ENCODE measurements at places on chromosomes 4 and X. TPM values are rescaled to one million over a fixed set of nuclear protein-coding genes. Genes with fewer than 3 reads are reported as not detected.

MAGEE2 gene
- not detected for total RNA-seq

FAM47A gene
- not detected for total RNA-seq

XAGE1B gene
- total RNA-seq, result not detected

NRK gene
- not detected for total RNA-seq

ELMOD2 gene
- total RNA-seq, result 23.4 TPM

TMPRSS11F gene
- total RNA-seq, result not detected

ZFP92 gene
- 1.6 TPM for total RNA-seq

CABS1 gene
- total RNA-seq, result not detected

RAP1GDS1 gene
- total RNA-seq, result 60.1 TPM

GRCh38 chr4:25943805-25944204, 29.8 kb downstream of the SMIM20 start:
- no peaks in the 10 kb centered on the region for H3K27me3 ChIP-seq
- DNase-seq, result no peak
- no peaks in the 10 kb centered on the region for H3K36me3 ChIP-seq
- H3K27ac ChIP-seq, result no peak overlapping the region
- peaks cover 4% of the 10 kb centered on the region for H3K4me1 ChIP-seq

- H3K27me3 ChIP-seq, result peaks cover 5% of the 10 kb centered on the region
- H3K36me3 ChIP-seq, result no peaks in the 10 kb centered on the region
- H3K4me3 ChIP-seq, result peak overlapping the region; percentile 34
- H3K27ac ChIP-seq, result no peak overlapping the region
- peak; percentile 75 for DNase-seq
Observed at GRCh38 chr4:2290974-2291704, 29.2 kb upstream of the MXD4 start.

- H3K4me1 ChIP-seq, result no peaks in the 10 kb centered on the region
- no peak for DNase-seq
- H3K36me3 ChIP-seq, result no peaks in the 10 kb centered on the region
- H3K27me3 ChIP-seq, result no peaks in the 10 kb centered on the region
Observed at GRCh38 chr4:94351319-94351718, 8.7 kb upstream of the HPGDS start.

DNA sequence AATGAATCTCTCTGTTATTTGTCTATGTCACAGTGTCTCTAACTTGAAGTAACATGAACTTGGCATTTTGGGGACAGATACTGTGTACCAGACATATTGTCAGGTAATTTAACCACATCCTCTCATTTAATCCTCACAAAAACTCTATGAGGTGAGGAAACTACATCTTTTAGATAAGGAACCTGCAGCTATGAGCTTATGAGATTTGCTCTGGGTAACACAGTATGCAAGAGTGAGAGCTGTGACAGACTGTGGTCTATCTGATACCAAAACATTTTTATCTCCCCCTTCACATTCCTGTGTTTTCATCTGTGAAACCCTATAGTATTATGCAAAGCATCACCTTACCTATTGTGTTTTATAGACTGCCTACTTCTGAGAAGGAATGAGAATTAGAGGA, 58.4 kb upstream of the HS3ST1 start:
- no peak overlapping the region for H3K27ac ChIP-seq
- no peaks in the 10 kb centered on the region for H3K4me1 ChIP-seq
- DNase-seq, result no peak
- no peaks in the 10 kb centered on the region for H3K27me3 ChIP-seq
- H3K4me3 ChIP-seq, result no peak overlapping the region
- no peaks in the 10 kb centered on the region for H3K36me3 ChIP-seq

- peak; percentile 12 for DNase-seq
- H3K4me1 ChIP-seq, result no peaks in the 10 kb centered on the region
- no peaks in the 10 kb centered on the region for H3K36me3 ChIP-seq
- no peaks in the 10 kb centered on the region for H3K27me3 ChIP-seq
- no peak overlapping the region for H3K4me3 ChIP-seq
Observed at GRCh38 chrX:9867226-9867625, 81.0 kb downstream of the SHROOM2 start.

DNA sequence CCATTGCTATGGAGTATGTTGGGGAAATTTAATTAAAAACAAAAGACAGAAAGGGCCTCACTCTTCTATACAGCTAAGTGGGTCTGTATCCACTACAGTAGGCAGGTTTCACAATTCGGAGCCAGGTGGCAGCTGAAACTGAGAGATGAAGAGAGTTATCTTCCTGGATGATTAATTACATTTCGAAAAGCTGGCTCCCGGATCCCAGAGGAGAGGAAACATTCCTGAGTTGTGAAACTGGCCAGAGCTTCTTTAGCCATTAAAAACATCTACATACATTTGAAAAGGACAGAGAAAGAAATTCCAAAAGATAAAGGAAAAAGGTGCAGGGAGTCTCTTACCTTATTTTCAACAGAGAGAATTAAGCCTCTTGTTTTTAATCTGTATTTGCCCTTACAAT, 15.5 kb upstream of the PDZD4 start:
- no peak for DNase-seq
- no peak overlapping the region for H3K27ac ChIP-seq
- no peaks in the 10 kb centered on the region for H3K36me3 ChIP-seq
- peaks cover 13% of the 10 kb centered on the region for H3K4me1 ChIP-seq
- no peaks in the 10 kb centered on the region for H3K27me3 ChIP-seq
- H3K4me3 ChIP-seq, result no peak overlapping the region

DNA sequence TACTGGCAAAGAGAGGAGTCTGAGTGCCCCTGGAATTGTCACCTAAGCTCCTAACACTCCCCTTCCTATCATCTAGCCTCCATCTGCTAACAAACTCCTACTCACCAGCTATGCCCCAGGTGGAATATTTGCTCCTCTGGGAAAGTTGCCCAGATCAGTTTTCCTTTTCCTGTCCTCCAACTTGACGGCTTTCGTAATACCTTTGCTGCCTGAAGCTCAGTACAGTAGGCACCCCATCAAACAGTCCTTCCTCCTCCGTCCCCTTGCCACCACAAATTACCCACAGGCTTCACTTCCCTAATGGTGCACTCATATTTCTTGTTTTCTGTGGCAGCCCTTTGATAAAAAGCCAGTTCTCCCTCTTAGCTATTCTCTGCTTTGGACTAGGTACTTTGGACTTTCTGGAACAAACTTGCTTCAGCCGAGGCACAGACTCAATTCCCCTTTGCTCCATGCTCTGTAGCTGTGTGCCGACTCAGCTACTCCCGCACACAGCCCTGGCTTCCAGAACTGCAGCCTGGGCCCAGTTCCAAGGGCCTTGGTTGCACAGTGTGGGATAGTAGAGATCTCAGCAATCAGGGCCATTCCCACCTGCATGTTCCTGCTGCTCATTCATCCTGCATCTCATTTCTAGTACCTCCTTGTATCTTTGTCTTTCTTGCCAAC, 605.1 kb downstream of the BCOR start:
- peak; percentile 64 for DNase-seq
- H3K27ac ChIP-seq, result peak overlapping the region; percentile 63
- H3K36me3 ChIP-seq, result no peaks in the 10 kb centered on the region
- no peaks in the 10 kb centered on the region for H3K27me3 ChIP-seq
- no peak overlapping the region for H3K4me3 ChIP-seq

DNA sequence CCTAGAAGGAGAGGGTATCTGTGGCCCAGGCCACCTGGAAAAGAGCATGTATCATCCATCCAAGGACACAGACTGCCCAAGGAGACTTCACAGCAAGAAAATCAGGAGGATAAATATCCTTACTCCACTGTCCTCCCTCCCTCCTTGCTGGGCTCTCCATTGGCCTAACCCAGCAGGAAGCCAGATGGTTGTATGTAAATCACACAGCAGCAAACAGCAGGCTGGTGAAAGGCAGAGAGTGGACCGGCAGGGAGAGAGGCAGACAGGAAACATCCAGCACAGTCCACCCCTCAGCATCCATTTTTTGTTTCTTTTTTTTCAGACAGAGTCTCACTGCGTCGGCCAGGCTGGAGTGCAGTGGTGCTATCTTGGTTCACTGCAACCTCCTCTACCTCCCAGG, 17.5 kb downstream of the TXK start:
- H3K4me1 ChIP-seq, result no peaks in the 10 kb centered on the region
- H3K27me3 ChIP-seq, result no peaks in the 10 kb centered on the region
- no peak overlapping the region for H3K4me3 ChIP-seq
- H3K27ac ChIP-seq, result no peak overlapping the region

GRCh38 chr4:183402771-183403170, 41.7 kb upstream of the CDKN2AIP start:
- peaks cover 10% of the 10 kb centered on the region for H3K4me1 ChIP-seq
- DNase-seq, result no peak
- no peaks in the 10 kb centered on the region for H3K36me3 ChIP-seq
- H3K27me3 ChIP-seq, result no peaks in the 10 kb centered on the region
- H3K27ac ChIP-seq, result no peak overlapping the region

DNA sequence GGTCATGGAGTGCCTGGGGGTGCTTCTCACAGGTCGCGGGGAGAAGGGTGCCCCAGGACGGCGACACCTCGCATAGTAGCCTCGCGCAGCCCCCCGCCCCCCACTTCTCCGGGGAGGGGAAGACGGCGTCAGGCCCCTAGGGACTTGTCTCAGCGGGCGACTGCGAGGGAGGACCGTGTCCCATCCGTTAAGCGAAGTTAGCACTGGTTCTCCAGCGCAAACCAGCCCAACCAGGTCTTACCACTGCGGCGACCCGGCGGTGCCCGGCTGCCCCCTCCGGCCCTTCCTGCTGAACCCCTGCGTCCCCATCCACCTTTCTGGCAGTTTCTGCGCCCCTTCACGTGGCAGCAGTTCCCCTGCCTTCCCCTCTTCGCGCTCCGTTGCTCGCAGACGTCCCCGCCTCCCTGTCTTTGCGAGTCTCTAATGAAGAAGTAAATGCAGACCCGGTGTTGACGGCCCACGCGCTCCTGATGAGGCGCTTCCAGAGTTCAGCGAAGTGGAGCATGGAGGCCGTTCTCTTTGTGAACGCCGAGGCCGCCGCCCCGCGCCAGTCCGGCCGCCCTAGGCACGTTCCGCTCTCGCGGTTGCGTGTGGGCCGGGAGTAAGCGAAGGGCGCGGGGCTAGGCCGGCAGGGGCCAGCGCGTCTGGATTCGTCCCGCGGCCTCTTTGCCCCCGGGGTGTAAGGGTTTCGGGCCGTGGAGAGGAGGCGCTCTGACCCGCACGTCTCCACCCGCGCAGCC, 3.0 kb downstream of the SLIT2 start:
- H3K4me1 ChIP-seq, result peaks cover 12% of the 10 kb centered on the region
- H3K27me3 ChIP-seq, result no peaks in the 10 kb centered on the region
- H3K4me3 ChIP-seq, result no peak overlapping the region
- no peak overlapping the region for H3K27ac ChIP-seq
- peak; percentile 4 for DNase-seq
- no peaks in the 10 kb centered on the region for H3K36me3 ChIP-seq

GRCh38 chr4:78661921-78662521, 110.5 kb downstream of the ANXA3 start:
- H3K4me3 ChIP-seq, result peak overlapping the region; percentile 5
- no peaks in the 10 kb centered on the region for H3K27me3 ChIP-seq
- H3K27ac ChIP-seq, result peak overlapping the region; percentile 16
- H3K36me3 ChIP-seq, result no peaks in the 10 kb centered on the region
- peaks cover 61% of the 10 kb centered on the region for H3K4me1 ChIP-seq
- DNase-seq, result peak; percentile 34

GRCh38 chr4:72341432-72341820, 227.6 kb downstream of the ADAMTS3 start:
- H3K4me3 ChIP-seq, result no peak overlapping the region
- DNase-seq, result no peak
- no peaks in the 10 kb centered on the region for H3K4me1 ChIP-seq
- no peaks in the 10 kb centered on the region for H3K36me3 ChIP-seq
- no peak overlapping the region for H3K27ac ChIP-seq

DNA sequence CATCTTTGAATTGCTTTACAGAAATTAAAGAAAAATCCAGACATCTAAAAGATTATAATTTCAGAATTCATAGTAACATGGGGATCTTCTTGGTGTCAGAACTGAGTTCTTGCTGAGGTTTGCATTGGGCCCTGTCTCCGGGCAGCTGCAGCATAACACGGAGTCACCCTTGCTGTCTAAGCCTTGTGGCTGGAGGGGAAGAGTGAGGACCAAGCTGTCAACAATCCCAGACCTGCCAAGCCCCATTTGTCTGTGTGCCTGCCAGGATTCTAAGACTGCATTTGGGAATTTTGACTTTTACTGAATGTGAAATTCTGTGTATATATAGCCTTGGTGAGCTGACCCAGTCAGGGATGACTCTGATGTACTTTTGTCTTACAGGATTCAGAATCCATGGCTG, 25.2 kb upstream of the NAP1L5 start:
- peaks cover 72% of the 10 kb centered on the region for H3K36me3 ChIP-seq
- no peak overlapping the region for H3K27ac ChIP-seq
- no peak for DNase-seq
- no peaks in the 10 kb centered on the region for H3K4me1 ChIP-seq

- no peaks in the 10 kb centered on the region for H3K4me1 ChIP-seq
- H3K27me3 ChIP-seq, result no peaks in the 10 kb centered on the region
- H3K27ac ChIP-seq, result no peak overlapping the region
- H3K4me3 ChIP-seq, result no peak overlapping the region
- DNase-seq, result no peak
Observed at GRCh38 chr4:153402366-153402765, 57.9 kb downstream of the MND1 start.

DNA sequence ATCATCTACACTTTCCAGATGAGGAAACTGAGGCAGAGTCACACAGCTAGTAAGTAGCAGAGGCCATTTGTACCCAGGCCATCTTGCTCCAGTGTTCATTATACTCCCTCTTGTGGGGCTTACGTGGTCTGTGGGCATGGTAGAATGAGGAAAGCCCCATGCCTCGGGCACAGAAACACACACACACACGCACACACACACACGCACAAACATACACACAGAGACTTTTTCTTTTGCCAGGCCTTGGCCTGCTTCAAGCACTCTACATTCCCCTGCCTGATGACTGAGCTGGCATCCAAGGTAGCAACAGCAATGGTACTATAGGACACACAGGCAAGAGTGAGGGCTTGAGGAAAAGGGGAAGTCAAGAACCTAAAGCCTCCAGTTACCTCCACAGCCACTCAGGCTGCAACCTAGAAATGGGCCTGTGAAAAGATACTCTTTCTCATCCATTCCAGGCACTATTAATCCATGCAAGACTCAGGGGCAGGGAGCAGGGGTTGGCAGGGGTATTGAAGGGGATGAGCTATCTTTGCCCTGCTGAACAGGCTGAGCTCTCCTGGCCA, 43.6 kb downstream of the STARD8 start:
- no peak for DNase-seq
- no peak overlapping the region for H3K27ac ChIP-seq
- H3K27me3 ChIP-seq, result no peaks in the 10 kb centered on the region
- H3K36me3 ChIP-seq, result no peaks in the 10 kb centered on the region
- no peak overlapping the region for H3K4me3 ChIP-seq

- H3K4me3 ChIP-seq, result no peak overlapping the region
- DNase-seq, result peak; percentile 29
- H3K4me1 ChIP-seq, result peaks cover 21% of the 10 kb centered on the region
- no peak overlapping the region for H3K27ac ChIP-seq
Observed at GRCh38 chr4:89283226-89284009, 24.2 kb downstream of the GPRIN3 start.

- no peaks in the 10 kb centered on the region for H3K4me1 ChIP-seq
- no peak overlapping the region for H3K27ac ChIP-seq
- no peaks in the 10 kb centered on the region for H3K27me3 ChIP-seq
- DNase-seq, result no peak
- H3K4me3 ChIP-seq, result no peak overlapping the region
Observed at GRCh38 chrX:25131055-25131454, 115.3 kb upstream of the ARX start.
